ENCODE measurements at places on chromosomes 5 and 9.
A peak's percentile ranks its signal among the peaks of the same experiment; 100 is the strongest.

DNA sequence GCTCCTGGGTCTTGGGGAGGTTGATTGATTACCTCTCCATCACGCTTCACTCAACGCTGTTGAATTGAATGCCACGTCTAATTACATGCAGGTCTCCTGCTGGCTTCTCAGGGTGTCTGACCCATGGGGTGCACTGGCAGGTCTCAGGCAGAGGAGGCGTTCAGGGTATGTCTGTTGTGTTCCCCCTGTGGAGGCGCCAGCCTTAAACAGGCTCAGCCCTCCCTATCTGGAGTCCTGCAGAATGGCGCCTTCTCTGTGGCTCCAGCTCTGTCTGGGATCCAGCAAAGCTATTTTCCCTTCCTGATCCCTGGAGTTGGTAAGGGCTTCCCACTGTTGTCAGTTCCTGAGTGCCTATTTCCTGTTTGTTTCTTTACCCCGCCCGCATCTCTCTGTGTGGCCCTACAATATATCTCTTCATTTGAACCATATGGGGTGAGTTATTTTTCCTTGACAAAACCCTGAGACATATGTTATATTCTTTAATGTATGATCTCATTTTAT, 150.0 kb downstream of the NTRK2 start:
- no peaks in the 10 kb centered on the region for H3K36me3 ChIP-seq
- no peak for DNase-seq
- no peaks in the 10 kb centered on the region for H3K4me1 ChIP-seq

DNA sequence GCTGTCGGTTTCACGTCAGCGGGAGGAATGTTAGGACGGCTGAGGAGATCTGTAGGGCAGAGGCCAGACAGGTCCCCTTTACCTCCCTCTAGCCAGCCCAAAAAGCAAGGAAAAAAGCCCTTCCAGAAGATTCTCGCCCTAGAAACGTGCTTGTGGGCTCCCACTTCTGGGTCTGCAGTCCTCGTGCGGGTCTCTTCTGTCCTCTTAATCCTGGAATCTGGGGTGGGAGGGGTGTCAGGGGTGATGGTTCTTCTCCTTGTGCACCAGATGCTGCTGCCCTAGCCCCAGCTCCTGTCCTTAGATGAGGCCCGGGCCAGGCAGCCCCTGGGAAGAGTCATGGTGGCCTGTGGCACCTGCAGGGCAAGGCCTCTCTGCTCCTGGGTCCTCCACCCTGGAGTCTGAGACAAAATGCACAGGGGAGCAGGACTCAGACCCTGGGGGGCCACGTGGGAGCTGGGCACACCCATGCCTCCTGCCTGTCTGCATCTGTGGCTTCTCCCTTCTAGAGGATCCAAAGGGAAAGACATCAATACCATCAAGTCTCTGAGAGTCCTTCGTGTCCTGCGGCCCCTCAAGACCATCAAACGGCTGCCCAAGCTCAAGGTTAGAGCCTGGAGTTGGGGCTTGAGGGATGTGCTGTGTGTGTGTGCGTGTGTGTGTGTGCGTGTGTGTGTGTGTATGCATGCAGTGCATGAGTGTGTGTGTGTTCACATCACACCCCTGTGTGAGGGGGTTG, 174.2 kb downstream of the CACNA1B start:
- no peak overlapping the region for H3K27ac ChIP-seq
- H3K4me1 ChIP-seq: no peaks in the 10 kb centered on the region
- peak; percentile 5 for DNase-seq
- H3K4me3 ChIP-seq: no peak overlapping the region
- H3K36me3 ChIP-seq: no peaks in the 10 kb centered on the region

- no peak for DNase-seq
- H3K27me3 ChIP-seq: no peaks in the 10 kb centered on the region
- no peaks in the 10 kb centered on the region for H3K4me1 ChIP-seq
- H3K36me3 ChIP-seq: no peaks in the 10 kb centered on the region
Measured at GRCh38 chr5:111649516-111649915, 107.5 kb downstream of the NREP start.

DNA sequence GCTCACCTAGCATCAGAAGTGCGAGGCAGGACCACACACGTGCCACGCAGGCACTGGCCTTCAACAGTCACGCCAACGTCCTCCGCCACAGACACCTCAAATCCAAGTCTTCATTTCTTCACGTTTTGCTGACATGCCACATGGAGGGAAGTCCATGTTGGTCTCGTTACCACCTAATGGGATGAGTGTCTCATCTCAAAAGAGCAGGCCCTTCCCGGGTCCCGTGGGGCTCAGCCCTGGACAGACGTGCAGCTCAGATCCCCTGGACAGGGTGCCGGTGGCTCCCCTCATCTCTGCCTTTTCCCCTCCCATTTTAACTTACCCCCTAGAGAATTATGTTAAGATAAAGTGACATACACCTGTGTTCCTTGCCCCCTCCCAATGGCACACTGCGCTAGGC, 76.8 kb downstream of the MRPL36 start:
- H3K36me3 ChIP-seq: no peaks in the 10 kb centered on the region
- H3K27ac ChIP-seq: no peak overlapping the region
- DNase-seq: no peak
- no peaks in the 10 kb centered on the region for H3K4me1 ChIP-seq
- peaks cover 6% of the 10 kb centered on the region for H3K27me3 ChIP-seq

All from heart left ventricle (tissue), 16 donors.